ENCODE measurements at places on chromosomes 12 and 14.

DNA sequence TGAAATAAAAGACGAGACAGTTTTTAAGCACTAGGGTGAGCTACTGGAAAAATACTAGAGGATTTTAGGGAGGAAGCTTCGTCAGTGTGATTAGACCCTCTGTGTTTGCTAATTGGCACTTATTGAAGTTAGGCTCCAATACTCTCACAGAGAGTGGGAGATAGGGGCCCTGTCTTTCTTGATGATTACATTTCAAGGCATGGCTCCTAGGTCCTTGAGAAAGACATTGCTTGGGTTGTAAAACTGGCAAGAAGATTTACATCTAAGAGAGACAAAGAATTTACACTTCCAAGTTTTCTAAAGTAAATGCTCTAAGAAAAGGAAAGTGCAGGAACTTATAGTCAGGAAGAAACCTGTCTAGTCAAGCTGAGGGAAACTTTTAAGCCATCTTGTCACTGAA, 183.2 kb downstream of the C12orf50 start:
- no peak for DNase-seq

GRCh38 chr14:79831195-79831892, 380.0 kb downstream of the DIO2 start:
- DNase-seq, result no peak

- no peak for DNase-seq
Measured at GRCh38 chr12:25839470-25839869, 119.0 kb upstream of the RASSF8 start.

DNA sequence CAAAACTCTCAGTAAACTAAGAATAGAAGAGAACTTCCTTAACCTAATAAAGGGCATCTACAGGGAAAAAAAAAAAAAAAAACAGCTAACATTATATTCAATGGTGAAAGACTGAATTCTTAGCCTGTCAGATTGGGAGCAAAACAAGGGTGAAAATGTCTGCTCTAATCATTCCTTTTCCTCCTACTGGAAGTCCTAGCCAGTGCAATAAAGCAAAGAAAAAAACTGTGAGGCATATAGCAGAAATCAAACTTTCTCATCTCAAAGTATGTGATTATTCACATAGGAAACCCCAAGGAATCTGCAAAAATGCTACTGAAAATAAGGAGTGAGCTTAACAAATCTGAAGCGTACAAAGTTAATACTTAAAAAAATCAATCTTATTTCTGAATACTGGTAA, 170.7 kb downstream of the NUAK1 start:
- no peak for DNase-seq

DNA sequence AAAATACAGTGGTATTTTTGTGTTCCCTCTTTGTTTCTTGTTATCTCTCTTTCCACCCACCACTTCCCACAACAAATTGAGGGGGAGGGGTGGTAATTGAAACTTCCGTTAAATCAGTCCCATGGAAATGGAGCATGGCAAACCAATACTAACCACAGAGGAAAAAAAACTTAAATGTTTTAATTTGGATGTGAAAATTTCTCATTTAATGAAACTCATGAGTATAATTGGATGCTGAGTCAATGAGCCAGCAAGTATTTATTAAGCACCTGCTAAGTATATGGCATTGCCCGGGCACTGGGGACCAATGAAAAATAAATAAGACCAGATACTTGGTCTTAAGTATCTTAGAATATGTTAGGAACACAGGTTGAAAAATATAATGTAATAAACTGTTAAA, 147.5 kb downstream of the KCNH5 start:
- no peak for DNase-seq

DNA sequence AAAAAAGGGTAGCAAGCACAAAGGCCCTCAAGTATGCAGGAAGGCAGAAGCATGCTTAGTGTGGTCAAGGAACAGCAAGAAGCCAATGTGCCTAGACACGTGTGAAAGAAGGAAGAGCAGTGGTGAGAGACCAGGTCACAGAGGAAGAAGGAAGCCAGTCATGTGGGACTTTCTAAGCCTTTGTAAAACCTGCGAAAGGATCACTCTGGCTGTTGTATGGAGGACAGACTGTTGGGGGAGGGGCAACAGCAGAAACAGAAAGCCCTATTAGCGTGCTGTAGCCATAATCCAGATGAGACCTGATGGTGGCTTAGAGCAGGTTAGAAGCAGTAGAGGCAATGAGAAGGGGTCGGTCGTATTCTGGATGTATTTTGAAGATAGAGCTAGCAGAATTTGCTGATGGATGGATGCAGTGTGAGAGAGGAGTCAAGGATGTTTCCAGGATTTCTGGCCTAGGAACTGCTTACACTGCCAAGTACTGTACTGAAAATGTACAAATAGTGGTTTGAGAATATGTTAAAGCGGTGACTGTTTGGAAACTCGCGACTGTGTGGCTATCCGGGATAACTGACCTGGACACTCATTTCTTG, 5.7 kb upstream of the MLF2 start:
- DNase-seq, result peak; percentile 42

GRCh38 chr14:95407354-95407753, 87.6 kb upstream of the CLMN start:
- DNase-seq, result no peak

GRCh38 chr12:9363145-9363544, 154.9 kb upstream of the PZP start:
- DNase-seq, result no peak

GRCh38 chr14:35050652-35051051, 4.6 kb downstream of the FAM177A1 start:
- DNase-seq, result no peak

- DNase-seq, result no peak
Measured at GRCh38 chr14:72942934-72943333, 16.7 kb downstream of the DCAF4 start.

- no peak for DNase-seq
Measured at GRCh38 chr12:2411616-2412304, 359.0 kb downstream of the CACNA1C start.

- no peak for DNase-seq
Measured at GRCh38 chr14:24887623-24888304, 162.2 kb downstream of the STXBP6 start.

DNA sequence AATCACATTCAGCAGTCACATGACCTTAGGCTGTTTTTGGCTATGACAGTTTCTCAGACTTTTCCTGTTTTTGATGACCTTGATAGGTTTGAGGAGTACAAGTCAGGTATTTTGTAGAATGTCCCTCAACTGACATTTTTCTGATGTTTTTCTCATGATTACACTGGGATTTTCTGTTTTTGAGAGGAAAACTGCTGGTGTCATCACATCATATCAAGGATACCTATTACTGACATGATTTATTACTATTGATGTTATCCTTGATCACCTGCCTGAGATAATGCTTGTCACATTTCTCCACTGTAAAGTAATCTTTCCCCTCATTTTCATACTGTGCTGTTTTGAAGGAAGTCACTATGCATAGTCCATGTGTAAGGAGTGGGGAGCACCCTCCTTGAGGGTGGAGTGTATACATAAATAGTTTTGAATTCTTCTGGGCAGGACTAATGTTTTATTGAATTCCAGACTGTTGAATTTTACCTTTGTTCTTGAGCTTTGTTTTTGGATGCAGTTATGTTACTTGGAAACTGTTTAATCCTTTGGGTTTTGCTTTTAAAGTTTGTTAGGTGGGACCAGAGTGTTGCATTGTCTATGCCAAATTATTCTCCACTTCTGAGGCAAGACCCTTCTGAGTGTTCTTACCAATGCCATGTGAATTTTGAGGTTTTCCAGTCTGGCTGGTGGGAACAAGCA, 444.5 kb upstream of the FAR2 start:
- no peak for DNase-seq

- peak; percentile 3 for DNase-seq
Measured at GRCh38 chr14:94685166-94685581, 73.0 kb downstream of the SERPINA3 start.

DNA sequence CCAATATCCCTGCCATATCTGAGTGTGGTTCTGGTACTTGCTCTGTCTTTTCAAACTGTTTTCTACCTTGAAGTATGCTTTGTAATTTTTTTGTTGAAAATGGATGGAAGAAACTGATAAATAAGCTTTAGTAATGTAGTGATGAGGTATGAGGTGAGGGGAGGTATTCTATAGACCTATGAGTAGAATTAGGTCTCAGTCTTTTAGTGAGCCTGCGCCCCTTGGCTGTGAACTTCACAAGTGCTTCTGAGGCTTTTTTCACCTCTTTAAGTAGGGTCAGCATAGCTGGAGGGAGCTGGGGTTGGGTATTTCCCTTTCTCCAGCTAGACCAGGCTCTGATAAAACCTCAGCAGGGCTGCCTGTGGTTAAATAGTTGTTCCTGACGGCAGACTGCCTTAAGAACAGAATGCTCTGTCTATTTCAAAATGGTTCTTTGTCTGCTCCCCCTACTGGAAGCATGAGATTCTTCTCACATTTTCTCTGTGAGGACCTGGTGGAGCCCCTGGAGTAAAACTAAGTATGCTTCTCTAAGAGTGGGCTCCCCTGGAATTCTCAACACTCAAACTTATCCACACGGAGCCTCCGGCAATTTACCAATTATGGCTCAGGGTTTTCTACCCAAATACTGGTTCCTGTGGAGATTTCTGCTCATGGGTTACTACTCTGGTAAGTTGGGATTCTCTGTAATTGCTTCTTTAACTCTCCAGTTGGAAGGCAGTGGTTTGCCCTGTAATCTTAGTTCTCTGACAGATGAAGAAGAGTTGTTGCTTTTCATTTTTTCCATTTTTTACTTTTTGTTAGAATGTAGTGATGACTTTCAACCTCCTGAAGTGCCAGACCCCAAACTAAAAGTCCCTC, 13.1 kb downstream of the KRT5 start:
- DNase-seq, result peak; percentile 29

GRCh38 chr12:11576104-11576503, 73.4 kb upstream of the ETV6 start:
- no peak for DNase-seq

GRCh38 chr12:50545786-50546185, 41.0 kb downstream of the DIP2B start:
- no peak for DNase-seq

- no peak for DNase-seq
Measured at GRCh38 chr12:19110221-19110940, 19.2 kb upstream of the PLEKHA5 start.

DNA sequence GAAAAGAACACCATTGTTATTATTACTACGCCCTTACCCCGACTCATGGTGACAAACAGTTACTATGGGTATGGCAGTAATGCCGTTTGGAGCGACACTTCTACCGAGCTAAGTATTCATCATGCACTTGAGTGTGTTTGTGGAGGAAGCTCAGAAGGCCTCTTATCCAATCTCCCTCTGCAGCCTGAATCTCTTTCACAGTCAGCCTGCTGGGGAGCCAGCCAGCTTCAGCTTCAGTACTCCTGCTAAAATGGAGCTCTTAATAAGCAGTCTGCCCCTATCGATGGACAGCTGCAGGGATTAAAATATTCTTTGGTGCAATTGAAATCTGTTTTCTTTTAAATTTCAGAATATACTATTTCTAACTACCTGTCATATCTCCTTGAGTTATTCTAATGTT, 24.7 kb upstream of the ATP5MC2 start:
- no peak for DNase-seq

DNA sequence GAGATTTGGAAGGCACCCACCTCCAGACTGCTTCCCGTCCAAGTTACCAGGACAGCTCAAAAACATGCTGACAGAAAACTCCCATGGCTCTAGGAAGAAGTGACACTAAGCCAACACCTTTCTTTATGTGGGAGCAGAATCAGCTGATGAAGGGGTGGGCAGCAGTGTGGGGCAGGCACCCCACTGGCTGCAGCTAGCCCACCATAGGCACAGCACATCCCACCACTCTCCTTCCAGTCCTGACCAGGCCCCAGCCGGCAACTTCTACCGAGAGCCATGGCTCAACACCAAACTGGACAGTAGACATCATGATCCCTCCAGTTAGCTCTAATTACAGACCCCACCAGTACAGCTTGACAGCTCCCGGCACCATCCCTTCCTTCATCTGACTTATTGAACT, 45.0 kb downstream of the SH2B3 start:
- no peak for DNase-seq

DNA sequence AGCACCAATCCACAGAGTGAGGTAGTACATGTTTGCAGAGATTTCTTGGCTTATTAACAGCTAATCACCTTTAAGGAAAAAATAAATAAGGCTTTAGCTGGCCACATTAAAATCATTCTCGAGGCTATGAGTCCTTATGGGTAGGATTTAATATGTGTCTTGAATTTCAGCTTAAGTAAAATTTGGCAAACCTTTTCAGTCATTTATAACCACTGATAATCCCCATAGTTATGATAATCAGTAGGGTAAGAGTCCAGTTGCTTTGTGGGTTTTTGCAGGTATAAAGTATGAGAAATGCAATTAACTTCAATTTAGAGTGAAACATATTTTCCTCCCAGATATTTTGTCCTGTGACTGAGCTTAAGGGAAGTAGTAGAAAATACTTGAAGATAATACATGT, 1458.9 kb upstream of the FLRT2 start:
- DNase-seq, result no peak

All from OCI-LY7 (cell line).